ENCODE measurements at places on chromosomes 12 and 14. TPM values are rescaled to one million over a fixed set of nuclear protein-coding genes. Genes with fewer than 3 reads are reported as not detected.

GRCh38 chr14:31611778-31612433 is 50.7 kb downstream of the NUBPL start:
- DNase-seq, result no peak

The AGAP2 gene
- total RNA-seq, result 25.8 TPM

- DNase-seq, result no peak
Observed at GRCh38 chr14:77377502-77377844, 294 bp downstream of the SAMD15 start.

- DNase-seq, result no peak
Observed at GRCh38 chr12:103166949-103167348, 209.5 kb downstream of the ASCL1 start.

DNA sequence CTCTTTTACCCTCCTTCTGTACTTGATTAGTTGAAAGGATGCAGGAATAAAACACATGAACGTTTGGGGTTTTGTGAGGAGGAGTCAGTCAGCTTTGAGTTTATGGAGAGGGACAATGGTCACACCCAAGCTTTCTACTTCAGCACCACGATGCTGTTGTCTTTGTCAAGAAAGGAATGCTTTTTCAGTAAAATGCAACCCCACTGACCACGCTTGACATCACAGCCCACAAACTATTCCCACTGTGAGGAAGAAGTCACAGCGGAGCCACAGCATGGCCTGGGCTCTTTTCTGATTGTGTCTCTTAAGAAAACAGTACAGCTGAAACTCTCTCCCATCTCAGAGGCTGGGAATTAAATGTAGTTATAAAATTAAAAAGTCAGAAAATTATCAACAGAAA is 135.2 kb downstream of the APAF1 start:
- DNase-seq, result no peak

DNA sequence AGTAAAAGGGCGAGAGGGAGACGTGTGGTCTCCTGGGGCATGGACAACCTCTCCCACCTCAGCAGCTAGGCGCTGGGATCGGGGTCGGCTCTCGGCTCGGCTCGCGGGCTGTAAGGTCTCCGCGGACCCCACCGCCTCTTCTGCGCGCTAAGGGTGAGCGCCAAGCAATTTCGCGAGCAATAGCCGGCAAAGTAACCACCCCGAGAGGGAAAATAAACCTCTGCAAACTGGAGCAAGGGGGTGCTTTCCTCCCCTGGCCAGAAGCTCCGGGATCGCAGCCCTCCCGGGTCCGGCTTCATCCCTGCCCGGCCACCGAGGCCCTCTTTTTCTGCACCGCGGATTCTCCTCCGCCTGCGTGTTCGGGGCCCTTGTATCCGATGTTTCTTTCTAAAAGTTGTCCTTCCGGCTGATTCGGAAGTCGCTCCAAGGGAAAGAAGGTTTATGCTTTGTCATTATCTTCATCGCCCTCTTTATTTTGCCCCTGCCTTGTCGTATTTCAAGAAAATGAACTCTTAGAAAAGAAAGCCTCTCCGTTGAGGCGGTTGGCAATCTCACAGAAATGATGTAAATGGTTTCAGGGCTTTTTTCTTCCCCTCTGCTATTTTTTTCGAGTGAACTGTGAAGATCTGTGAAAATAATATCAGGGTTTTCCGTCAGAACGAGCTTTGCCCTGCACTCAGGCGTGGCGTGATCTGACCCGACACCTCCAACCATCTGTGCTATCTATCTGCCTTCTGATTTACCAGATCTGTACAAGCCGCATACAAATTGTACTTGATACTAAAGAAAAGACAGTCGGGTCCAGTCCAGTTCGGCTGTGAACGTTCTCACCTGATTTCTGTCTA is 1.7 kb upstream of the SIX6 start:
- no peak for DNase-seq

The TMPRSS12 gene
- total RNA-seq, result not detected

The CRIP1 gene
- total RNA-seq, result 33.5 TPM

The KLHL33 gene
- total RNA-seq, result not detected

DNA sequence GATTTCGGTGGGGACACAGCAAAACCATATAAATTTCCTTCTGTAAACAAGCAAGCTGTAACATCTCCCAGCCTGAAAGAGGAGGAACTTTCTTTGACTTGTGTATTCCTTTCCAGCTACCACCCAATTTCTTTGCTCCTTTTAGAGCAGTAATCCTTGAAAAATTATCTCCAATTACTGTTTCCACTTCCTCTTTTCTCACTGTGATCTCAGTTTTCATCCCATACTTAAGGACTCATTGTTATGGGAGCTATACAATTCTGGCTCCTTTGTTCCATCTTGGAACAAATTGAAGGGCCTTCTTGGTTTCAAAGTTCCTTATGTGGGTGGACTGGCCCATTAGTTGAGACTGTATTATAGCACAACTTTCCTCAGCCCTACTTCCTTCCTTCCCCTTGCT is 152.6 kb downstream of the AKAP6 start:
- DNase-seq, result no peak

DNA sequence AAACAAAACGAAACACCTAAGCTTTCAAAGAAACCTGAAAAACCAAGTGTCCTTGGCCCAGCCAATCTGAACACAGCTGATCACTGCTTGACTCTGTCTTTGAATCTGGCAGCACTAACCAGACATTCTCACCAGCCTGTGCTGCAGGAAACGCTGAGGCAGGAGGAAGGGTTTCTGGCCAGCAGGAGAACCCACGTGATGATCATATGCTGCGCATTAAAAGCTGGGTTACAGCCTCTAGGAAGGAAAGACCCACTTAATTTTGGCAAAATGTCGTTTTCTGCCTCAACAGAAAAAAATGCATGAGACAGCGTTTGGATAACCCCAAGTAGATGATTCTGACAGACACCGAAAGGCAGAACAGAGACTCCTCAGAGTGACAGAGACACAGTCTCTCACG is 9.8 kb downstream of the APPL2 start:
- no peak for DNase-seq

DNA sequence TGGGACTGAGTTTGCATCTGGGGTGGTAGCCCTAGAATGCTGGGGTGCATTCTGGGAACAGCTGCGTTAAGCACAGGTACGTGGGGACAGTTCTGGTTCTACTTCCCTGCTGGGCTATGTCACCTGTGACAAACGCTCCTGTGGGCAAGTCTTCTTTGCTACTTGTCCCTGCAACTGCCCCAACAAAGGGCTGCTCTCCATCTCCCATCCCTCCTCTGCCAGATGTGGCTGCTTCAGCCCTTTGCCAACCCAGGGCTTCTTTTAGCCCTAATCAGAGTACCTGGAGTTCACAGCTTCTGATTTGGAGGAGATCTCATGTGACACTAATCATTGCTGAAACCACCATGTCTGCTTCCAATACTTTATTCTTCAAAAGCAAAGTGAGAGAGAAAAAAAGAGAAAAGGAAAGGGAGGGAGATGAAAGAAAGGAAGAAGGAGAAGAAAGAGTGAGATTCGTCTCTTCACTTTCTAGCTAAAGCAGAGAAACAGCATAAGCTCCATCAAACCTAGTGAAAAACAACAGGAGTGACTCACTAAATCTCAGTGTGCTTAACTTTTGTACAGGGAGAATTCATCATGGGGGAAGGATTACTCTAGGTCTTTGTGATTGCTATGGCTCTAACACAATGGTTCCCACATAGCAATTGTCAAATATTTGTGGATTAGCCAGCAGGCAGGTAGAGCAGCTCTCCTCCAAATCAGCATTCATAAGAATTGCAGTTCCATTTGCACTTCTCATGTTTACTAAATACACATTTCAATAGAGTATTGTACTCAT is 174.8 kb downstream of the LRIG3 start:
- DNase-seq, result no peak

GRCh38 chr12:64943686-64944085 is 119.2 kb downstream of the TBC1D30 start:
- no peak for DNase-seq

DNA sequence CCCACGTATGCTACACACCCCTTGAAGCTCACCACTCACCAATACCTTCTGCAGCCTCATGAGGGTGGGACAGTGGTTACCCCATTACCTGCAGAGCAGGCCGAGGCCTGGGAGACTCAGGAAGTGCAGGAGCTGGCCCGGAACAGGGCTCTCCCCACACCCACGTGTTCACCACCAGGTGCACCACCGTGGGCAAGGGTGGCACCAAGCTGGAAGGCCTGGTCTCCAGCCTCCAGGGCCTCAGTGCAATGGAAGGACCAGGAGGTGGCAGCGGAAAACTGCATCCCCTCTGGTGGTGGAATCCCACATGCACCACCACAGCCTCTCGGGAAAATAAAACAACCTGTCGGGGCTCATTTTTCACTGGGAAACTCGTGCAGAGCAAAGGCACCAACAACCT is 36.4 kb downstream of the ITPK1 start:
- no peak for DNase-seq

GRCh38 chr12:96392397-96392796 is 7.8 kb downstream of the CDK17 start:
- DNase-seq, result no peak

The HOXC4 gene
- 0.29 TPM for total RNA-seq

DNA sequence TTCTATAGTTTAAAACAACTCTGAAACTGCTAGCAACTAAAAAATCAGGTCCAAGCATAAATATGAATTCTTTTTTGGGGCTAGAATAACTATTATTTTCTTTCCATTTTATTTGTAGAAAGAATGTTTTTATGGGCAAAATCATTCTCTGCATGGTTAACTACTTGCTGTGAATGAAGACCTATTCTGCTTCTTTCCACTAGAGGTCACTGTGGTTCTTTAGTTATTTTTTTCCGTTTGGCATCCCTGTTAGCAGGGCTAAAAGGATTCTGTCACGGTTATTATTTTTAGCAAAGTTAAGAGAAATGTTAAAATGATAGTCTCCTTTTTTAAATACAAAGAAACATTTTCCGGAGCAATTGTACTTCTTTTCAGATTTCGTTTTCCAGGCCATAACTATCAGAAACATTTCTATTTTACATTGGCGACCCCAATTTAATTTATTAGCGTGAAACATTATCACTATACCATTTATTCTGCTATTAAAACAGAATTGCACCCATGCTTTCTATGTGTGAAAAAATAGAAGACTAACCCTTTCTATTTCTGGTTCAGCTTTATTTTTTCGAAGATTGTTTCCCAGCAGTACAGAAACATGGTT is 404.8 kb downstream of the ATP23 start:
- no peak for DNase-seq

DNA sequence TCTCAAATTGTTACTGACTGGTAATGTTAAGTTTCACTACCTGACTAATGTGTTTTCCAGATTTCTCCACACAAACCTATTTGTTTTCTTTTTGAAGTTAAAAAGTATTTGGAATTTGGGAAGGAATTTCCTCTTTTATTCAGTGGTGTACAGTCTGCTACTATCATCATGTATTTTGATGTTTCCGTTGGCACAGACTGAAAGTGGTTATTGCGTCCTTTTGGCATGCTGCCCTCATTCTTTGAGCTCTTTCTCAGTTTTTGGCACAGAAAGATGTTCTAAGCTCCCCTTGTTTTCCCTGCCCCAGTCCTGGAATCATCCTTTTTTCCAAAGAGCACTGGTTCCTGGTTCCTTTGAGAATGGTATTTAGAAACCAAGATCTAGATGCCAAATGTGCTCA is 31.4 kb upstream of the RTRAF start:
- DNase-seq, result no peak

The EFS gene
- total RNA-seq, result not detected

DNA sequence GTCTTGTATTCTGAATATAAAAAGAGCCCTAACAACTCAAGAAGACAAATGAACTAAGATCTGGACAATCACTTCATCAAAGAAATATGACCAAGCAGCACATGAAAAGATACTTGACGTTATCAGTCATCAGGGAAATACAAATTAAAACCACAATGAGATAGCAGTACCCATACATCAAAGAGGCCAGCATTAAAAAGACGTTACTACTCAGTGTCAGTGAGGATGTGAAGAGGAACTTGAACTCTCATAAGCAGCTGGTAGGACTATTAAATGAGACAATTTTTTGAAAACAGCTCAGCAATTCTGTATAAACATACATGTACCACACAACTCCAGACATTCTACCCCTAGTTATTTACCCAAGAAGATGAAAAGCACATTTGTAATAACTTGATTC is 55.9 kb downstream of the FERMT2 start:
- no peak for DNase-seq

The KRT74 gene
- total RNA-seq, result not detected

DNA sequence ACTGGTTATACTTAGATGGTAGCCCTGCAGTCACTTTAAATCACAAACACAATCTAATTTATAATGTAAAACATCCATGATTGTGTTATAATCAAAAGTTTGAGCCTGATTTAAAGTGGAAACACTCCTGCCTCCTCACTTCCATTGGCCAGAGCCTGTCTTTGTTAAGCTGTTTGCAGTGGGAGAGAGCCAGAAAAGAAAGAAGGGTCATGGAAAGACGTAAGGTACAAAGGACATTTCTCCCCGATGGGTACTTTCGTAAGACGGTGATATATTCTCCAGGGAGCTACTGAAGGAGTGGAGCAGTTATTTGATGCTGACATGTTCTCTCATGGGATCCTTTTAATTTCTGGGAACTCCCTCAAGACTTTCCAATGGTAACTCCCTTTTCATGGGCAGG is 164.0 kb downstream of the METTL25 start:
- DNase-seq, result no peak

The SMARCD1 gene
- 99.4 TPM for total RNA-seq

Data from activated T-cell treated with anti-CD3 and anti-CD28 coated beads, Interleukin-2, amount 50 U/mL, for 4 hours (primary cell).